ENCODE measurements at places on chromosomes 5 and 9. TPM values are rescaled to one million over a fixed set of nuclear protein-coding genes. Genes with fewer than 3 reads are reported as not detected.

Gene CATSPER3
- 0.87 TPM for polyA plus RNA-seq

- DNase-seq: no peak
Observed at GRCh38 chr5:58122848-58123392, 337.0 kb downstream of the PLK2 start.

Gene NMUR2
- 0.19 TPM for polyA plus RNA-seq

Gene ZNF300
- polyA plus RNA-seq: 8.9 TPM

Gene OBP2B
- not detected for polyA plus RNA-seq

DNA sequence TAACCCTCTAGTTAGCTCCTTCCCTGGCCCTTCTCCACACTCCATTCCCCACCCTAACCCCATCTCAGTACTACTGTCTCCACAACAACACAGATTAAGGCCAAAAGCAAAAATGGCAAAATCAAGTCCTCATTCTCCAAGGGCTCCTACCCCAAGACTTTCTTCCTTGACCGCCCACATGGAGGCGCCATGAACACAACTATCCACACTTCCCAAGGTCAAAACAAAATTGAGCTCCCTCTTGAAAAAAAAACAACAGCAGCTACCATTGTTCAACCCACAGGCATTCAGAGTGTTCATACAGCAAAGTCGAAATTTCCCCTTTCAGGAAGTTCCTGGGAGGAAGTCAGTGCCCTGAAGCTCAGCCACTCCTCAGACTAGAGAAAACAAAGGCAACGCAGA, 54.4 kb downstream of the GNAQ start:
- DNase-seq: no peak

- DNase-seq: no peak
Observed at GRCh38 chr5:152305525-152305924, 99.6 kb downstream of the NMUR2 start.

Gene LOX
- 63.2 TPM for polyA plus RNA-seq

DNA sequence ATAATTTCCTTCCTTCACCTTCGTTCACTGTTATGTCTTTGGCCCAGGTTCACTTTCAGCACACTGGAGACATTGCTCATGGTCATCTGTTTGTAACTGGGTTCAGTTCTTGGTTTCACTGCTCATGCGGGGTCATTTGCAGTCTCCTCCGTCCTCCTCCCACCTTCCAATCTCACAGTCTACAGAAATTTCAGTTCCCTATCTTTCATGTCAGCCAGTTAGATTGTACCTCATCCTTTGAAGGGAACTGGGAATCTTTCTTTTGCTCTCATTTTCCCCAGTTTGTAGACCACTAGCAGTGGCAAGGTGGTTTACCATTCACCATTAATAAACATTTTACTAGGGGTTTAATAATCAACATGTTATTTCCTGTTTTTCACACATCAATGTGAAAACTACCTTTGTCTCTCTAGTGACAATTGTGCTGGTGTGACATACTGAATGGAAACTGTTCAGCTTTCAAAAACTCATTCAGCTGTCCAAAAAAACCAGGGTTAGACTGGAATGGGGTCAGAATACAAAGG, 100.9 kb upstream of the IL6ST start:
- no peak for DNase-seq

DNA sequence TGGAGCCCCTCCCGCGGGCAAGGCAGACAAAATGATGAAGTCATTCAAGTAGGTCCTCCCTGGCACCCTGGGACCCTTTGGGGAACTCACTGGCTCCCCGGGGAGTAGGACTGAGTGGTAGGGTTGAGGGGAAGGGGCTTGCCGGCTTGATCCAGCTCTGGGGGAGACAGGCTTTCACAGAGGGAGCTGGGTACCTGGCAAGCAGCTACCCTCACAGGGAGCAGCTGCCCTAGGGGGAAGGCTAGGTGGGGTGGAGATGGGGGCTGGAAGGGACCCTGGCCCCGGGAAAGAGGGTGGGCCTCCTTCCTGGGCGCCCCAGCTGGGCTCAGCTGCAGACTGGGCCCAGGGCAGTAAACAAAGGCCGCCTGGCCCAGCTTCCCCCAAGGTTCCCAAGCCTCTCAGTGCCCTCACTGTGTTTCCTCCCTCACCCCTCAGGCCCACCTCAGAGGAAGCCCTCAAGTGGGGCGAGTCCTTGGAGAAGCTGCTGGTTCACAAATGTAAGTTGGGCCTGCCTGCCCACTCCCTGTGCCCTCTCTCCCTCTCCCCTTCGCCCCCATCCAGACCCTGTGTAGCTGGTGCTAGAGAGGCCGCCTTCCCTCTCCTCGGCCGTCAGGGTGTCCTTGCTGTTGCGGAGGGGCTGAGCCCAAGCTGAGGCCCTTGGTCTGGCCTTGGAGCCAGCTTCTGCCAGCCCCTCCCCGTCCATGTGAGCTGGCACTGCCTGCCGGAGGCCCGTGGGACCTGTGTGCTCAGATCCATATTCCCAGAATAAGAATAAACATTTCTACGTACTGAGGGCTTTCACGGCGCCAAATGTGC, 131.2 kb downstream of the RGS3 start:
- no peak for DNase-seq

GRCh38 chr5:30596495-30597064, 596.9 kb upstream of the CDH6 start:
- no peak for DNase-seq

DNA sequence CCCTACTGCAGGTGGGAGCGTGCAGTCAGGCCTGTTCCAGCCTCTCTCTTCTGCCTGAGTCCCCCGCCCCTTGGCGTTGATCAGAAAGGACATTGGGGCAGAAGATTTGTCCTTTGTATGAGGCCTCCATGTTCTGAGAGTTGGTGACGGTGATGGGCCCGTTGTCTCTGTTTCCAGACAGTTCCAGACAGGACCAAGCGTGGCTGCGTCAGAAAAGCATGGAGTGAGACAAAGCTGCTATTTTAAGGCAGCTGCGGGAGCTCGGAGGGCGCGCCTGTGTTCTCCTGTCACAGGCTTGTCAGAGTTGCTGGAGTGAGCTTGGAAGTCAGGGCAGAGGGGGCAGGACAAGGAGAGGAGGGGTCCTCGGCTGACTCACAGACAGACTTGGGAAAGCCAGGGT, 32.1 kb upstream of the SH3PXD2B start:
- no peak for DNase-seq

DNA sequence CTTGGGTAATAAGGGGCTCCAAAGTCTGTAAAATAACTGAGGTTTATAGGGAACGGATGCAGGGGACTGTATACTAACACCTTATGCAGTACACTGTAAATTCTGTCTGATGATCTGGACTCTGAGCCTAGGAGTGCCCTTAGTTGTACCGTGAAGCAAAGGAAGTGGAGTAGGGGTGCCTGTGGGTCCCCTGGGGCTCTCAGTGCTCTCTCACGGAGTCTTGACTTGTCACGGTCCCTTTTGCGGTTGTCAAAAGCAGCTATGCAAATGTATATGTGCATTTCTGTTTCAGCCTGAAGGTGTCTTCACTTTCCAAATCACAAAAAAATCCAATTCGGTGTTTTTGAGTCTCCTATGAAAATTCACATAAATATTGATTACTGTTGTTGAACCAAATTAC, 17.8 kb downstream of the DMRT1 start:
- no peak for DNase-seq
